GM12892 (cell line): ENCODE measurements at places on chromosomes 3 and 15.

GRCh38 chr3:78907367-78907766 is 860.4 kb downstream of the ROBO1 start:
- DNase-seq = no peak

DNA sequence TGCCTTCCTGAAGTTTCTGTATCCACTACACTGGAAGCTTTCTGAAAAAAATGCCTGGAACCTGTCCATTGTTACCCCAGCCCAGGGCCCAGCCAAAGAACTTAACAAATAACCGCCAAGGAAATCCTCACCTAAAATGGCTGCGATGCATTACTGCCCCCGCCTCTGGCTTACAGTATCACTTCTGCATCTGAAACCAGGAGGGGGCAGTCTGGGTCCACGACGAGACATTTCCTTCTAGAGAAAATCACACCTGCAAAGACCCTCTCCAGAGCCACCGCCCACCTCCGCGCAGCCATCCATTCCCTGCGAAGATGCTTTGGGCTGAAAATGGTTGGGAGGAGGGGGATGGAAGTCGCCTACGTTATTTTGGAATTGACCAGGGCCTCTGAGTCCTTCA is 22.4 kb upstream of the CELF6 start:
- no peak for DNase-seq

GRCh38 chr3:127835993-127836882 is 13.9 kb upstream of the MGLL start:
- peak; percentile 67 for DNase-seq

DNA sequence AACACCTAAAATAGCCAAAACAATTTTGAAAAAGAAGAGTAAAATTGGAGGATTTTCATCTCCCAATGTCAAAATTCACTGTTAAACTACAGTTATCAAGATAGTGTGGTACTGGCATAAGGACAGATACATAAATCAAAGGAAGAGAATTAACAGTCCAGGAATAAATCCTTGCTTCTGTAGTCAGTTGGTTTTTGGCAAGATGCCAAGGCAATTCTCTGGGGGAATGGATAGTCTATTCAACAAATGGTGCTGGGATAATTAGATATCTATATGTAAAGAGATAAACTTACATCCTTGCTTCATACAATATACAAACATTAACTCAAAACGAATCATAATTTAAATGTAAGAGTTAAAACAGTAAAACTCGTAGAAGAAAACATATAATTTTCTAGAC is 57.9 kb upstream of the SELENOK start:
- no peak for DNase-seq

DNA sequence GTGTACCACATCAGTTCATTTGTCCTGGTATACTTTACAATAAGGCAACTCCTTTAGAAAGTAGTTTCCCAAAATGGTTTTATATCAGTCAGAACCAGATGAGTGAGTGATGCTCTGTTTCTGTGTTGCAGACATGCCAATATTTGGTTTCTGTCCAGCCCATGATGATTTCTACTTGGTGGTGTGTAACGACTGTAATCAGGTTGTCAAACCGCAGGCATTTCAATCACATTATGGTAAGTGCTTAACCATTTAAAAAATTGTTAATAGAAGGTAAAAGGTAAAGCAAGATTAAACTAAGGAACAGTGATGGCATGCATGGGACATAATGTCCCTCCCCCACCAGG is 40.0 kb upstream of the SCAANT1 start:
- DNase-seq = no peak

DNA sequence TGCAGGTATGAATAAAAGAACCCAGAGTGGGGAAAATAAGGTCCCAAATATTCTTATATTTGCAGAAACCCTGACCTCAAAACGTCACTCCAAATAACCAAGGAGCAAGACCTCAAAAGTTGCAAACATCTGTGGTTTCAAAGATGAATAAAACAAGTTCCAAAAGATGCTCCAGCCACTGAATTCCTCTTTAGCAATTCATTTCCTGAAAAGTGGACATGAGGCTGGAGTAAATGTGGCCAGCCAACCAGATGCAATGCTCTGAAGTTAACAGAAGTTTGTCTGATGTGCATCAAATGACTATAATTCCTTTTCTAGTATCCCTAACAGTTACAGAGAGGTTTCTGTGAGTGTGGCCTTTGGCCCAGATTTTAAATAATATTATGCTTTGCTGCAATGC is 71.2 kb upstream of the WNT5A start:
- no peak for DNase-seq

GRCh38 chr3:186481526-186481925 is 62.7 kb downstream of the CRYGS start:
- DNase-seq = no peak
